ENCODE measurements at places on chromosomes 12 and 14. TPM values are rescaled to one million over a fixed set of nuclear protein-coding genes. Genes with fewer than 3 reads are reported as not detected.

DNA sequence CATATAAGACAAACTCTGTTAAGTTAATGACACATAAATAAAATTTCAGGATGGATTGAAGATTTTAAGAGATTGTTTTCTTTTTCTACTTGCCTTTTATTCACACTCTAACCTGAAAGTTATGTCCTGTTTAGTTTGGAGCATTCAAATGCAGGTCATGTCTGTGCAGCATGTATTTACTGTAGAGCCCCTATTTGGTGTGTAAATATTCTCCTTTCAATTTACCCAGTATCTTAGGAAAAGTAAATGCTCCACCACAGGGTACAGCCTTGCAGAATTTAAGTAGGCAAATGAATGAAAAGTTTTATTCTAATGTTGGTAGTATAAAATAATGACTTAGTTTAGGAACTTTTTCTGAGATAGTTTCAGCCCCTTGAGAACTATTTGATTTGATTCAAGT is 6.2 kb upstream of the DCN start:
- peaks cover 6% of the 10 kb centered on the region for H3K4me1 ChIP-seq
- no peak overlapping the region for H3K27ac ChIP-seq
- no peaks in the 10 kb centered on the region for H3K27me3 ChIP-seq
- no peak overlapping the region for H3K4me3 ChIP-seq

- peaks cover 12% of the 10 kb centered on the region for H3K4me1 ChIP-seq
- DNase-seq: no peak
- H3K27ac ChIP-seq: peak overlapping the region; percentile 99
- H3K27me3 ChIP-seq: no peaks in the 10 kb centered on the region
- no peaks in the 10 kb centered on the region for H3K36me3 ChIP-seq
- no peak overlapping the region for H3K4me3 ChIP-seq
Measured at GRCh38 chr12:988646-989045, 2.4 kb upstream of the ERC1 start.

- H3K27ac ChIP-seq: no peak overlapping the region
- DNase-seq: no peak
- H3K36me3 ChIP-seq: peaks cover 1% of the 10 kb centered on the region
- no peaks in the 10 kb centered on the region for H3K27me3 ChIP-seq
Measured at GRCh38 chr14:68856572-68856971, 63.7 kb upstream of the ZFP36L1 start.

GRCh38 chr12:13179211-13180074 is 17.1 kb upstream of the EMP1 start:
- no peak overlapping the region for H3K27ac ChIP-seq
- peak; percentile 66 for DNase-seq
- no peaks in the 10 kb centered on the region for H3K27me3 ChIP-seq
- H3K4me3 ChIP-seq: no peak overlapping the region

GRCh38 chr12:93099792-93100191 is 170.7 kb upstream of the EEA1 start:
- DNase-seq: no peak
- H3K27me3 ChIP-seq: no peaks in the 10 kb centered on the region
- H3K36me3 ChIP-seq: no peaks in the 10 kb centered on the region

DNA sequence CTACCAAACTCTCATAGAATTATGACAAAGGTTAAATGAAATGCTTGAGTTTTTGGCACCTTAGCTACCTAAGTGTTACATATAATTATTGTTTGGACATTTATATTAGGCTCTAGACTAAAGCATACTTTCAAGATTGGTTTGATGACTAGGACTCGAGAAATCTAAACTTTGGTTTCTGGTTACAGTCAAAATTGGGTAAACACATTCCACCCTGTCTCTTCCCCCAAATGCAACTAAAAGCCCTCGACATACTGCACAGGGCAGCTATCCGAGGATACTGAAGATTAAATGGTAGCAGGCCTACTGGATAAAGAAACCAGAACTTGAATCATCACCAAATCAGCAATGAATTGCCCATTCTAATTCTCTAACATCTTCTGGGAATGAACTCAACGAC is 369.1 kb downstream of the PRKD1 start:
- no peak overlapping the region for H3K27ac ChIP-seq
- H3K4me3 ChIP-seq: no peak overlapping the region
- DNase-seq: peak; percentile 70
- H3K36me3 ChIP-seq: no peaks in the 10 kb centered on the region
- H3K4me1 ChIP-seq: no peaks in the 10 kb centered on the region

DNA sequence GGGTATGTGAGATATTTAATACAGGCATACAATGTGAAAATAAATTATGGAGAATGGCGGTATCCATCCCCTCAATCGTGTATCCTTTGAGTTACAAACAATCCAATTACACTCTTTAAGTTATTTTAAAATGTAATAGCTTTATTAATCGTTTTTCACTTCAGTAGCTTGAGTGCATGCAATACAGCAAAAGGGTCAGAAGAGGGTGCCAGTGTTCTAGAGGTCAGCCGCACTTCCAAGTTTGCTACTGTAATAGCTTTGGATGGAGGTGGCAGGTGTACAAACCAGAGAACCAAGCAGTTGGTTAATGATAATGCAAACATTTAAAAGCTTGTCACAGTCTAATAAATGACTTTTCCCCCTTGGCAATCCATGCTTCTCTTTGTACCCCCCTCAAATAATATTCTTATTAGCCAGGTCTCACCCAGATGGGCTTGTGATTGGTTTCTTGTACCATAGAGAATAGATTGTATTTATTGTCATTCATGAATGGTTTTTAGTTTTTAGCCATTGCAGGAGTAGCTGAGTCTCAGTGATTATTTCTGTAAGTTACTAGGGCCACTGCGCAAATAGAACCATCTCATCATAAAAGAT is 127.0 kb downstream of the ERC1 start:
- peaks cover 2% of the 10 kb centered on the region for H3K4me1 ChIP-seq
- peaks cover 1% of the 10 kb centered on the region for H3K36me3 ChIP-seq
- DNase-seq: peak; percentile 58
- no peaks in the 10 kb centered on the region for H3K27me3 ChIP-seq

Gene PIANP
- 0.17 TPM for total RNA-seq

Gene GPX2
- total RNA-seq: not detected

Gene COX8C
- total RNA-seq: 0.33 TPM

Gene ANKRD33
- under 0.01 TPM for total RNA-seq

Data from fibroblast of lung (primary cell).